ENCODE measurements at places on chromosomes 6 and 20. TPM values are rescaled to one million over a fixed set of nuclear protein-coding genes. Genes with fewer than 3 reads are reported as not detected.

- no peaks in the 10 kb centered on the region for H3K27me3 ChIP-seq
- no peak for DNase-seq
- H3K27ac ChIP-seq: no peak overlapping the region
- H3K36me3 ChIP-seq: no peaks in the 10 kb centered on the region
- no peaks in the 10 kb centered on the region for H3K4me1 ChIP-seq
Observed at GRCh38 chr6:159959976-159960384, 8.9 kb upstream of the IGF2R start.

- H3K36me3 ChIP-seq: no peaks in the 10 kb centered on the region
- DNase-seq: peak; percentile 82
- peak overlapping the region; percentile 61 for H3K4me3 ChIP-seq
- peak overlapping the region; percentile 62 for H3K27ac ChIP-seq
- H3K4me1 ChIP-seq: no peaks in the 10 kb centered on the region
Observed at GRCh38 chr6:139029470-139030227, 1.1 kb downstream of the ABRACL start.

DNA sequence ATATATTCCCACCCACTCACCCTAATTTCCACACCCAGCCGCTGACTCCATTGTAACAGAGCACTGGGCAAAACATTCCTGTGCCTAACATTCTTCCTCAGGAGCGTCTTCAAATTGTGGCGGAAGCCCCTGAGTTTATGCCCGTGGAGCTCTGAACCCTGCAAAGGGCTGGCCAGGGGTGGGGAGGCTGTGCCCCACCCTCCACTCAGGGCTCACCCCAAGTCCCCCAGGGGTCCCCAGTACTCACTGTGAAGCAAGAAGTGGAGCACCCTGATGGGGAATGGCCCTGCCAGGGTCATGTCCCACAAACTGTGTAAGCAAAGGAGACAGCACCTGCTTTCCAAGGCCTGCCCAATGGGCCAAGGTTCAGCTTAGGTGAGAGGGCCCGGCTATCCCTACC lies 303.2 kb downstream of the PREX1 start:
- no peaks in the 10 kb centered on the region for H3K4me1 ChIP-seq
- H3K36me3 ChIP-seq: no peaks in the 10 kb centered on the region
- no peak for DNase-seq
- H3K27me3 ChIP-seq: no peaks in the 10 kb centered on the region
- H3K4me3 ChIP-seq: no peak overlapping the region

The C20orf202 gene
- not detected for total RNA-seq

DNA sequence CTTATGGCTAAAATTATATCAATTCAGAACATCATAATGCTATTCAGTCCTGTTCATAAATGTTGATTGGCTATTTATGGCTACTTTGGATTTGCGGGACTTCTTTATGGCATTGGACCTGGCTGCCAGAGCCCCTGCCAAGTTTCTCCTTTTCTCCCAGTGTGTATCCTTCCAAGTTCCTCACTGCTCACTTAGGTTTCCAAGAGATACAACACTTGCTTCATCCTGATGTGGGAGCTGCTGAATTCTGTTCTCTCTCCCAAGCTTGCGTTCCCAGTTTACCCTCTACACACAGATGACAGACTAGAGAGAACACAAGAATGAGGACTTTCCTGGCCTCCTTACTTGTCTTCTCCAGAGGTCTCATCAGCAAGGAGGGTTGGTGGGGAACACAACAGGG lies 18.4 kb upstream of the DAAM2 start:
- H3K4me3 ChIP-seq: no peak overlapping the region
- no peak overlapping the region for H3K27ac ChIP-seq

GRCh38 chr20:12535316-12535715 lies 473.5 kb upstream of the SPTLC3 start:
- H3K36me3 ChIP-seq: no peaks in the 10 kb centered on the region
- no peak for DNase-seq
- no peaks in the 10 kb centered on the region for H3K27me3 ChIP-seq
- no peak overlapping the region for H3K27ac ChIP-seq

DNA sequence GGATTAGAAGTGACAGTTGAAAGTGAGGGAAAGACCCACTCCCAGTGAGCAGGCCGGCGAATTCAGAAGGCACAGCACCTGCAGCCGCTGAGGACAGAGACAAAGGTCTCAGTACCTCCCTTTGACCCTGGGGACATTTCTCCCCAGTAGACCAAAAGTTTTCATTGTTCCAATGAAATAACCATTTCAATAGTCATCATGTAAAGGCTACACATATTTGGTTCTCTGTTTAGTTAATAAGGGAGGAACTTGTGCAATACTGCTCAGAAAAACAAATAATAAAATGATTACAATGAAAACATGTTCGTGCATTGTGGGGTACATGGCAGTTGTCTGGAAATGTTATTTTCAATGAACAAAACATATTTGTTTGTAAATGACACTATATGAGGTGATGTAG lies 52.5 kb downstream of the EDN1 start:
- no peak overlapping the region for H3K27ac ChIP-seq
- peaks cover 6% of the 10 kb centered on the region for H3K4me1 ChIP-seq
- H3K36me3 ChIP-seq: no peaks in the 10 kb centered on the region
- no peak overlapping the region for H3K4me3 ChIP-seq
- DNase-seq: no peak

- no peak overlapping the region for H3K4me3 ChIP-seq
- H3K36me3 ChIP-seq: no peaks in the 10 kb centered on the region
- H3K27ac ChIP-seq: no peak overlapping the region
- H3K27me3 ChIP-seq: no peaks in the 10 kb centered on the region
- peak; percentile 48 for DNase-seq
Observed at GRCh38 chr6:46510651-46511050, 19.4 kb upstream of the RCAN2 start.

- no peaks in the 10 kb centered on the region for H3K27me3 ChIP-seq
- peaks cover 2% of the 10 kb centered on the region for H3K4me1 ChIP-seq
- H3K36me3 ChIP-seq: no peaks in the 10 kb centered on the region
- no peak overlapping the region for H3K27ac ChIP-seq
Observed at GRCh38 chr6:71254323-71254722, 34.3 kb upstream of the OGFRL1 start.

The DLL1 gene
- 30.5 TPM for total RNA-seq

- H3K27me3 ChIP-seq: no peaks in the 10 kb centered on the region
- no peak overlapping the region for H3K27ac ChIP-seq
- DNase-seq: peak; percentile 60
- H3K4me1 ChIP-seq: no peaks in the 10 kb centered on the region
- H3K4me3 ChIP-seq: no peak overlapping the region
- H3K36me3 ChIP-seq: no peaks in the 10 kb centered on the region
Observed at GRCh38 chr20:5085380-5085779, 34.4 kb downstream of the PCNA start.

GRCh38 chr6:20574355-20574754 lies 40.1 kb downstream of the CDKAL1 start:
- peaks cover 3% of the 10 kb centered on the region for H3K4me1 ChIP-seq
- no peaks in the 10 kb centered on the region for H3K36me3 ChIP-seq
- H3K27me3 ChIP-seq: no peaks in the 10 kb centered on the region
- H3K27ac ChIP-seq: no peak overlapping the region
- DNase-seq: no peak

The SLC17A2 gene
- not detected for total RNA-seq

All from aorta (tissue), 5 donors.